Neural progenitor cell (in vitro differentiated cells): ENCODE measurements at places on chromosomes 16 and 17. TPM values are rescaled to one million over a fixed set of nuclear protein-coding genes. Genes with fewer than 3 reads are reported as not detected.

The G6PC1 gene
- total RNA-seq: not detected in 2 replicates

The ABCC12 gene
- 0.06 and 0.12 TPM in 2 replicates for total RNA-seq

The ESRP2 gene
- total RNA-seq: 1.5 and 5.4 TPM in 2 replicates

The RNF43 gene
- 0.50 TPM in 1 of 2 replicates, not detected in the other for total RNA-seq

The PDP2 gene
- 6.6 and 12.6 TPM in 2 replicates for total RNA-seq

The KRT31 gene
- not detected in 2 replicates for total RNA-seq

The TNP2 gene
- total RNA-seq: not detected in 2 replicates

The JPH3 gene
- total RNA-seq: 7.1 and 19.4 TPM in 2 replicates

The CUEDC1 gene
- 8.8 and 14.7 TPM in 2 replicates for total RNA-seq

The KRTAP4-11 gene
- total RNA-seq: not detected in 2 replicates

The PRAC1 gene
- total RNA-seq: not detected in 2 replicates

The MAP2K6 gene
- total RNA-seq: 57.2 and 101 TPM in 2 replicates

The DNAAF8 gene
- not detected in 2 replicates for total RNA-seq

The COX6A2 gene
- not detected in 2 replicates for total RNA-seq

The GAS2L2 gene
- total RNA-seq: 0.09 TPM in 1 of 2 replicates, not detected in the other

The RAMP2 gene
- total RNA-seq: 0.51 and 5.8 TPM in 2 replicates

The SEPTIN1 gene
- 1.1 TPM in 1 of 2 replicates, not detected in the other for total RNA-seq

The SPEM3 gene
- not detected in 2 replicates for total RNA-seq

The ABHD15 gene
- 2.5 and 5.0 TPM in 2 replicates for total RNA-seq

The CCL13 gene
- total RNA-seq: not detected in 2 replicates

The CD300A gene
- 0.28 TPM in 1 of 2 replicates, not detected in the other for total RNA-seq

The LRRC37A2 gene
- 13.9 and 16.3 TPM in 2 replicates for total RNA-seq

The TSPOAP1 gene
- 13.8 and 48.7 TPM in 2 replicates for total RNA-seq

The C17orf78 gene
- total RNA-seq: not detected in 2 replicates

The MAPT gene
- total RNA-seq: 1.4 and 2.4 TPM in 2 replicates

The KRTAP17-1 gene
- total RNA-seq: not detected in 2 replicates

The MED13 gene
- total RNA-seq: 50.5 and 59.9 TPM in 2 replicates

The KRTAP2-2 gene
- total RNA-seq: not detected in 2 replicates

The DNAI2 gene
- not detected in 2 replicates for total RNA-seq

The ELMO3 gene
- 1.9 TPM in 1 of 2 replicates, not detected in the other for total RNA-seq
